NCI-H774 (cell line): ENCODE measurements at places on chromosomes 3 and 15.

DNA sequence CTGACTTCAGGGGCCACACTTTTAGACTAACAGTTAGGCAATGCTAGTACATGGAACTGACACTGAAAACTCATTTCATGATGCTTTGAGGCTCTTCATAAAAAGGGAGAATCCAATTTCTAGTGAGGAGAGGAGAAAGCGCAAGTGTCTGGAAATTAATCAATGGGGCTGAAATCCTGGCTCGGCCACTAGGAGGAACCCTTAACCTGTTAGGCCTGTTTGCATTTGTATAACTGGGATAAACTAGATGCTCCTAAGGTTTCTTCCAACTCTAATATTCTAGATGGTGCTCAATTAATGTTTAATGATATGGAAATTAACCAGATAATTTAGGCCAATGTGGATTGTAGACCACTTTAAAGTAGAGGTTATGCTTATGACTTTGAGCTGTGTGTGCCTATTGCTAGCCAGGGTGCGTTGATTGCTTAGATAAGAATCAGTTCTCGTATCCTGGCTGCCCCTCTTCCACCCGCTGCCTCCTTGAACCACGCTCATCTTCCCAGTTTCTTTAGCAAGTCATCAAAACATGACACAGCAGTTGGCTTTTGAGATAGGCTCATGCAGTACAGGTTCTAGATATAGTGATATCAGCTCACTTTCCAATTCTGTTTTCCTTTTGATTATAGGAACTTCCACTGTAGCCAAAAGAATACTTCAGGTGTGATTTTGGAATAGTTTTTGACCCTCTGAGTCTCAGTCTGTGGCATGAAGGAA lies 16.8 kb upstream of the CRBN start:
- peak; percentile 2 for DNase-seq

- DNase-seq: no peak
Observed at GRCh38 chr3:16328124-16328523, 63.1 kb downstream of the OXNAD1 start.

DNA sequence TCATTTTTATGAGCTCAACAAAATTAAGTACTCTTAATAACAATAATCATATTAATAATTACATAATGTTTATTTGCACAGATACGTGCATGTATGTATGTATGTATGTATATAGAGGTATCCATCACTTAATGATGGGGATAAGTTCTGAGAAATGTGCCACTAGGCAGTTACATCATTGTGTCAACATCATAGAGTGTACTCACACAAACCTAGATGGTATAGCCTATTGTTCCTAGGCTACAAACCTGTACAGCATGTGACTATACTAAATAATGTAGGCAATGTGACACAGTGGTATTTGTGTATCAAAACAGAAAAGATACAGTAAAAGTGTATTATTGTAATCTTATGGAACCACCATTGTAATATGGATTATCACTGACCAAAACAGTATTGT lies 874.7 kb upstream of the GBE1 start:
- no peak for DNase-seq

GRCh38 chr3:62332835-62333244 lies 40.5 kb downstream of the FEZF2 start:
- DNase-seq: no peak

- DNase-seq: peak; percentile 62
Observed at GRCh38 chr3:156674911-156675829, 780 bp downstream of the TIPARP start.

DNA sequence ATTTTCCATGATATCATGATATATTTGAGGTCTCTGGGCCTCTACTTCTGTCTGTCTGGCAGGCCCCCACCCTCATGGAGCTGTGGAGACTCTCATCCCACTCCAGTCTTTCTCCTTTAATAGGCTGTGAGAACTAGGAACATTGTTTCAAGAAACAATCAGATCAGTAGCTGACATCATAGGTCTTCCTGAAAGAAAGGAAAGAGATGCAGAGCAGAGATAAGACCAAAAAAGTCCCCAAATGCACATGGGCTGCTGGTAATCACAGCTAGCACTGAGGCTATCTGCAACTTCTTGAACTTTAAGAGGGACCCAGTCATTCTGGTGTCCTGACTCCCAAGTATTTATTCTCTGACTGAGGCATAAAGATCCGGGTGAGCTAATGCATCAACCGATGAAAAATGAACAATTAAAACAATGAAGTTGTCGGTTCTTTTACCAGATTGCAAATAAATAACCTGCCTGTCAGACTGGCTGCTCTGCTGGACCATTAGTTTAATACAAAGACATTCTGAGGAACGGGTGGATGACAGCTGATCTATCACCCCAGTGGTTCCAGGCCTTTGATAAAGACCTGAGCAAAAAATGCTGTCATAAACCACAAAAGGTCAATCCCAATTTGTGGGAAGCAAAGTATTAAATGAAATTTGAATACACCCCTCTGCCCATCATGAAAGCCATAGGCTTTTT lies 780.8 kb upstream of the GOLIM4 start:
- DNase-seq: no peak

DNA sequence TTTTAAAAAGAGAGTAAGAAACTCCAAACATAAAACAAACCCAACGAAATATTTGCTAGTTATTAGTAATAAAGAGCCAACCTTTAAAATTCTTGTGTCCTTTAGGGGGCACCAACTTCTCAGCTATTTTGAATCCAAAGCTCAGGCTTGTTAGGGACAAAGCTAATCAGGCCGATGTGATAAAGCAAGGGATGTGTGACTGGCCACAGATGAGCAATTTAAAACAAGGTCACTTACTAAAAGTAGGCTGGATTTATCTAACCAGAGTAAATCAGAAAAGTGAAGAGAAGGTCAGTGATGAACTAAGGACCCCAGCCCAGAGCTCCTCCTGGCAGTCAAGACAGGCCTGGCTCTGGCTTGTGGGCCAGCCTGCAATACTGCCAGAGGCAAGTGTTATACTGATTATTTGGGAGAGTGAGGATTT lies 108.5 kb downstream of the CYP19A1 start:
- DNase-seq: peak; percentile 12

GRCh38 chr15:48397841-48398240 lies 66.6 kb downstream of the DUT start:
- DNase-seq: no peak

- no peak for DNase-seq
Observed at GRCh38 chr15:84871428-84871985, 13.0 kb upstream of the SLC28A1 start.

DNA sequence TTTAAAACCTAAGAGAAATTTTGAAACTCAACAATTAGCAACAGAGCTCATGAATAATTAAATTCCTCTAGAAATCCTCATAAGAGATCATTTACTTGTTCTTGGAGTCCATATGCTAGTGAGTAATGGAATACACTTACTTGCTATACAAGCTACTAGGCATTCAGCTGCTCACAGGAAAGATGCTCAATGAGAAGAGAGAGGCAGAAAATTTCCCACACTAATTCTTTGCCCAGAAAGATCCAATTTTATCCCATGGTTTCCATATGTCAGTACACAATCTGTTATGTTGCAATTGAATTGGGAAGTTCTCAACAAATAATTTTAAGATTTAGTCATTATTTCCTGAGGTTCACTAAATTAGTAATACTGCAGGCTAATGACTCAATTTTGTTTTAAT lies 310.4 kb downstream of the RYR3 start:
- no peak for DNase-seq

DNA sequence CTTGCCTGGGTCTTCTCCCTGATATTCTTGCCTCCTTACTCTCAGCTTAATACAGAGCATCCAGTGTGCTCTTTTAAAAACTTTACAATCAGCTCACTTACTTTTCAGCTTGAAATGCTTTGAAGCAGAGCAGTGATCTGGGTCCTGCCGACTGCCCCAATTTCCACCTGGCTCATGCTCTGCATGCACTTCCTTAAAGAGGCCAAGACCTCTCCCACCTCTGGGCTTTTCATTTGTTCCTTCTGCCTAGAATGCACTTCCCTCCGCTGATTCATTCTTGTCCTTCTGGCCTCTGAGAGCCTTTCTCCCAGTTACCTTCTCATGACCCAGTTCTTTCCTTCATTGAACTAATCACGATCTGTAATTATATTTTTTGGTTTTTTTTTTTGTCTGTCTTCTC lies 1.9 kb upstream of the CCNDBP1 start:
- DNase-seq: no peak

- DNase-seq: peak; percentile 30
Observed at GRCh38 chr3:38960953-38961622, 90.7 kb downstream of the SCN11A start.

DNA sequence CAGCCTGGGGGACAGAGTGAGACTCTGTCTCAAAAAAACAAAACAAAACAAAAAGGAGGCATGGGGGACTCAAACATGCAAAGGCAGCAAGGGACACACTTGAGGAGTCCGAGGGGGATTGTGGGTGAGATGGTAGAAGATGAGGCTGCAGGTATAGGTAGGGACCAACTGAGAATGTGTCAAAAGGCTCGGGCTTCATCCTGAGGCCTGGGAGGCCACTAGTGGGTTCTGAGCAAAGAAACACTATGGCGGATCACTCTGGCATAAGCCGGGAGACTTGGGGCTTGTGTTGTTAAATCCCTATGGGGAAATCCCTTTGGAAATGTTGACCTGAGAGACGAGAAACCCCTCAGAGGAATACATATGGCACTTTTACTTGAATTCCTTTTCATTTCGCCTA lies 21.2 kb downstream of the ZNF710 start:
- no peak for DNase-seq

GRCh38 chr15:40392986-40393948 lies 10.7 kb downstream of the KNSTRN start:
- DNase-seq: no peak

- DNase-seq: no peak
Observed at GRCh38 chr3:80592792-80593191, 825.0 kb upstream of the ROBO1 start.

- peak; percentile 78 for DNase-seq
Observed at GRCh38 chr15:85543741-85544155, 163.3 kb downstream of the AKAP13 start.

DNA sequence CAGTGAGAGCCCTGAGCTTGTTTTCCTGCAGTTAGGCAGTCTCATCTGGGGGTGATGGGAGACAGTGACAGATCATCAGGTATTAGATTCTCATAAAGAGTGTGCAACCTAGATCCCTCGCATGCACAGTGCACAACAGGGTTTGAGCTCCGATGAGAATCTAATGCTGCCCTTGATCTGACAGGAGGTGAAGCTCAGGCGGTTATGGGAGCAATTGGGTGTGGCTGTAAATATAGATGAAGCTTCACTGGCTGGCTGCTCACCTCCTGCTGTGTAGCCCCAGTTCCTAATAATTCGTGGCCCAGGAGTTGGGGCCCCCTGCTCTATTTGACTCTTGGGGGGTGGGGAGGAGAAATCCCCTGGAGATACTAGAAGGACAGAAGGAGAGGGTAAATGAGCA lies 309.4 kb upstream of the STT3B start:
- no peak for DNase-seq

- DNase-seq: no peak
Observed at GRCh38 chr3:106261915-106262683, 393.3 kb upstream of the CBLB start.
